ENCODE measurements at places on chromosomes 16 and 17. TPM values are rescaled to one million over a fixed set of nuclear protein-coding genes. Genes with fewer than 3 reads are reported as not detected.

DNA sequence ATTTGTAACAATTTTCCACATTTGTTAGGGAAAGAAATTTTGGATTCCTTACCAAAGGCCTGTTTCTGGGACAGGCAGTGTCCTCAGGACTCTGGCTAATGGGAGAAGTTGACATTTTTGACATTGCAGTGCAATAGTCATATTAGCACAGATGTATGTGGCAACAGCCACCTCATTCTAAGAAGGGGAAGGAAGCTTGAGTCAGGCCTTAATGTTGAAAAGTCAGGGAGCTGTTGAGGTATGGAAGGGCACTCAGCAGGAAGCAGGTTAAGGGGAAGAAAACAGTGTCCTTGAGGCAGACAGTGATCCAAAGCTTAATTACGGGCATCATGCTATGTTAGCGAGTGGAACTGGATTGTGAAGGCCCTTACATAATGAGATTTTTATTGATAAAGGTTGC, 20.9 kb downstream of the AKTIP start:
- DNase-seq, result no peak

GRCh38 chr17:40949418-40949817, 12.0 kb upstream of the KRT23 start:
- DNase-seq, result no peak

DNA sequence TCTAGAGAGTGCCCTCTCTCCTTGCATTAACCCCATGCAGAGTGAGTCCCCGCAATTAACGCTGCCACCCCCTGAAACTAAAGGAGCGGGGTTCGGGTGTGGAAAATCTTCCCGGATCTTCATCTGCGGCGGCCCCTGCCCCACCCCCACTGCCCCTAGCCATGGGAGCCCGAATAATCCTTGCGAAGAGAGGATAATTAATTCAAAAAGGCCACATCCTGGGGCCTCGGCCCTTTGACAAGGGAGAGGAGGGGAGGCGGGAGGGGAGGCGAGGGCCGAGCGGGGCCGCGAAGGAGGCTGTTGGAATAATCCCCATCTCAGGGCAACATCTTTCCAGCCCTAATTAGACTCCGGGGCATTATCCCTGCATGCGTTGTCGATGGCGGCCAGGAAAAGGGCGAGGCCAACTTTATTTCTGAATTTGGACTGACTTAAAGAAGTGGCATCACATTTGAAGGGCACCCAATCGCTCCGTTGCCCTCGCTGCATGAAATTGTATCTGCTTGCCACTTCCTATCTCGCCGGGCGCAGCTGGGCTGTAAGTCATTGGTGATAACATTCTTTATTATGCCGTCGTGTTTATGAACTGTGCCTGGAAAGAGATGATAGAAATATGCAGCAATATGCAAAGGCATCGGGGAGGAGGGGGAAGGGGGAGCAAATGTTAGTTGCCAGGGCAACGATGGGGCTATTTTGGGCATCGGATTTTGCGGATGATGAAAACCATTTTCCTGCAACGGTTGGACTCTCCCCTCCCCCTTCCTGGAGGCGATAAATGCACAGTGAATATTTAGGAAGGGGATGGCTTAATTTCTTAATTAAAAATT, 387.1 kb upstream of the TNRC6C start:
- DNase-seq, result no peak

DNA sequence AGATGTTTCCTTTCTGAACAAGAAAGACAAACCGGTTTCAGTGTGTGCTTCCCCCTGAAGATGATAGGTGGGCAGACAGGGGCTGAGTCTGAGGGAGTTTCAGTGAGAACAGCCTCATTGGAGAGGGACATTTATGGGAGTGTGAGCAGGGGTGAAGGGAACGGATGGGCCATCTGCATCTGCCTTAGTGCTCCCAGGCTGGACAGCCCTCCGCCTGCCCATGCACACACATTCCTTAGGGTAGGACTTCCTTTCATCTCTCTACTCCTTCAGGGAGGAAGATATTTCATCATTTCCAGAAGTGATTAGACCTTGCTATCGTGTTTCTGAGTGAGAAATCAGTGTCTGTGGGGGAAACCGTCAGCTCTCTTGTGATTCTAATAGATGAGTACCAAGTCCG, 3.8 kb downstream of the SHISA6 start:
- no peak for DNase-seq

Gene PRKCB
- total RNA-seq, result 9.1 TPM

Gene NPIPA5
- total RNA-seq, result 5.9 TPM
